ENCODE measurements at places on chromosomes 5 and 9.

GRCh38 chr5:80156156-80156555, 99.7 kb downstream of the SERINC5 start:
- no peak for DNase-seq

GRCh38 chr5:145697251-145697990, 137.7 kb downstream of the PRELID2 start:
- peak; percentile 24 for DNase-seq

DNA sequence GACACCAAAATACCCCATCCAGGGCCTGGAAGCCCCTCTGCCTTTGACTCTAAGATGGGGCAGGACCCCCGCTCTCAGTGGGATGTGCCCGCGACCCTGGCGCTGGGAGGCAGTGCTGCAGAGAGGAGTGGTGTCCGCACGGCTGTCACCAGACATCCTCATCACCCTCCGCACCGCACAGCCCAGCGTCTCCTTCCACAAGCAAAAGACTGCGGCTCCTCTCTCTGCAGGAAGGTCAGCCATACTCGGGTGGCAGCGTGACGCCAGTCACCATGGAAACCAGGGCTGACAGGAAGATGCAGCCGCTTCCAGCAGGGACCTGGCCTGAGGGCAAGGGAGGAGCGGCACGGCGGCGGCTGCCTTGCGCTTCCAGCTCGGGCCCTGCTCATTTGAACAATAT, 17.1 kb upstream of the SLC6A3 start:
- no peak for DNase-seq

GRCh38 chr5:137891849-137892248, 2.6 kb downstream of the PKD2L2 start:
- DNase-seq = peak; percentile 0

- DNase-seq = no peak
These were observed 28.9 kb downstream of the ZNF366 start for GRCh38 chr5:72478276-72478675.

GRCh38 chr5:36722900-36723299, 116.5 kb downstream of the SLC1A3 start:
- DNase-seq = peak; percentile 20

GRCh38 chr5:102627315-102627714, 127.8 kb upstream of the PAM start:
- DNase-seq = no peak

DNA sequence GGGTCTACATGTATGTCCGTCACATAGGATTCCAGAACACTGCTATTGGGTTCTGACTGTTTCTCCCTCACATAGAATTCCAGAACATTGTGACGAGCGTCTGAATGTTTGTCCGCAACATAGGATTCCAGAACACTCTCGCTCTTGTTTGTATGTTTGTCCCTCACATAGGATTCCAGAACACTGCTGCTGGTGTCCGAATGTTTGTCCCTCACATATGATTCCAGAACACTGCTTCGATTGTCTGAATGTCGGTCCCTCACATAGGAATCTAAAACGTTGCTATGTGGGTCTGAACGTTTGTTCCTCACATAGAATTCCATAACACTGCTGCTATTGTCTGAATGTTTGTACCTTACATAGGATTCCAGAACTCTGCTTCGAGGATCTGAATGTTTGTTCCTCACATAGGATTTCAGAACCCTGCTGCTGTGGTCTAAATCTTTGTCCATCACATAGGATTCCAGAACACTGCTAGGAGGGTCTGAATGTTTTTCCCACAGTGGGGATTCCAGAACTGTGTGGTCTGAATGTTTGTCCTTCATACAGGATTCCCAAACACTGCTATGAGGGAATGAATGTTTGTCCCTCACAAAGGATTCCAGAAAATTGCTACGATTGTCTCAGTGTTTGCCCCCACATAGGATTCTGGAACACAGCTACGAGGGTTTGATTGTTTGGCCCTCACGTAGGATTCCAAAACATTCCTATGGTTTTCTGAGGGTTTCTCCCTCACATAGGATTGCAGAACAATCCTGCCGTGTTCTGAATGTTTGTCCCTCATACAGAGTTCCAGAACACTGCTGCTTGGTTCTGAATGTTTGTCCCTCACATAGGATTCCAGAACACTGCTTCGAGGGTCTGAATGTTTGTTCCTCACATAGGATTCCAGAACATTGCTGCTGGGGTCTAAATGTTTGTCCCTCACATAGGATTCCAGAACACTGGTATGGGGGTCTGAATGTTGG, 220.5 kb downstream of the FOXD4L6 start:
- no peak for DNase-seq

DNA sequence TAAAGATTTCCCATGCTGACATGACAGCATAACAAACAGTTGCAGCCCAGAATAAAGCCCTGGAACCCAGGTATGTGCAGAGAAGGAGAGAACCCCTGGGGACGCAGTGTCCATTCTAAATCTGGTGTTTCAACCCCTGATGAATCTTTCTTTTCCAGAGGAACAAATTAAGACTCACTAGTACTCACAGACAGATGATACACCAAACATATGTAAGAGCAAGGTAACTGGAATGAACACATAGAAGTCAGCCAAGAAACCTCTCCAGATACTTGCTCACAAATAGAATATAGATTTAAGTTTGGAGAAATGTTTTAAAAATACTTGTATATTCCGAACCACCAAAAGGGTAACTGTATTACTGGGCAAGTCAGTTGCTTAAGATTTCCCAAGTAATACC, 130.8 kb upstream of the OTULINL start:
- DNase-seq = no peak

- no peak for DNase-seq
These were observed 69.5 kb upstream of the OSMR start for GRCh38 chr5:38776149-38776896.

DNA sequence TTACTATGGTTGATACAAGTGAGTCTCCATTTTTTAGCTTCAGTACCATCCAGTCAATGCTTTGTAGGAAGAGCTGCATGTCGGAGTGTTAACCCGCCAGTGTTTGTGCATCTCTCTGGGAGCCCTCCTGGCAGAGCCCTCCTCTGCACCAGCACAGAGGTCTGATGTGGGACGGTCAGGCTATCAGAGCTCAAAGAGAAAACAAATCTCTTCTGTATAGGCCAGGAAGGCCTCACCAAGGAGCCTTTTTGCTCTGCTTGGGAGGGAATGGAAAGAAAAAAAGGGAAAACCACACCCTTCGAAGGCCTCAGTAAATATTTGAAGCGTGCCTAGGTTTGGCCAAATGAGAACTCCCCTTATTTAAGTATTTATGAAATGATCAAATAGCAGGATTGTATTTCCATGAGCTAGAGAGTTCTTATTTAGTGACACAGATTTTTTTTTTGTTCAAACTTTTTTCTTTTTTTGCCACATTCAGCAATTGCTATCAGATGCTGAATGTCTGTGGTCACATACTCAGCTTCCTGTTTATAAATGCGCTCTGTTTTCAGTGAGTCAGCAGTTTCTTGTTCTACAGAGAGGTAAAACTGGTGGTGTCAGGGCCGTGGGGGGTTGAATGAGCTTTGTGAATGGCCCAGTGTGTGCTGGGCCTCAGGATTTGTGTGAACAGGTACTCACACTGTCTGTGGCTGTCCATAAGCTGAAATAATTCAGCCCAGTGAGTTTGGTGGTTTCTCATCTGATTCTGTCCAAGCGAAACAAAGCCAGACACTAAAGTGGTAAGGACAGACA, 226.6 kb downstream of the SNX18 start:
- DNase-seq = peak; percentile 73

GRCh38 chr5:168590666-168591065, 11.5 kb upstream of the PANK3 start:
- no peak for DNase-seq

DNA sequence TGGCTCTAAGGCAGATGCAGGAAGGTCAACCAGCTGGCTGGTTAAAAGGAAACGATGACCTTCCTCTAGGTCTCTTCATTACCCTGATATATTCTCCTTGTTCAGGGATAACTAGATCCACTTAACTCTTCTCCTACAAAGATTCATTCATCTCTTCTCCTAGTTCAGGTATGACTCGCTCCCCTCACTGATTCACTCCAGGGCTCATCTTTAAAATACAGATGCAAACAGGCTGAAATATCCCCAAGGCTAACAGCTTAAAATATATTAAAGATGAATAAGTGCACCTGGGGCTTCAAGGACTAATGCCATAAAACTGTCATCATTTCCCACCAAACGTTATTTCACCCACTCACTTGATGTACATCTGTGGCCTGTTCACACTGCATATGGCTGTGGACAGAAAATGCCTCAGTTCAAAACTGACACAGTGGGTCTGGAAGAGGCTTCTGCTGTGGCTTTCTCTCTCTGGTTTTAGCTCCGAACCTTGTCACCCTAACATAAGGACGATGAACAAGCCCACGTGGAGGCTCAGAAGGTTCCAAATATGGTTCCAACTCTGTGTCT, 366.9 kb downstream of the DEPDC1B start:
- DNase-seq = no peak

- DNase-seq = no peak
These were observed 127.3 kb downstream of the MACROH2A1 start for GRCh38 chr5:135271533-135272310.

- no peak for DNase-seq
These were observed 36.8 kb downstream of the ELL2 start for GRCh38 chr5:95924720-95925377.

DNA sequence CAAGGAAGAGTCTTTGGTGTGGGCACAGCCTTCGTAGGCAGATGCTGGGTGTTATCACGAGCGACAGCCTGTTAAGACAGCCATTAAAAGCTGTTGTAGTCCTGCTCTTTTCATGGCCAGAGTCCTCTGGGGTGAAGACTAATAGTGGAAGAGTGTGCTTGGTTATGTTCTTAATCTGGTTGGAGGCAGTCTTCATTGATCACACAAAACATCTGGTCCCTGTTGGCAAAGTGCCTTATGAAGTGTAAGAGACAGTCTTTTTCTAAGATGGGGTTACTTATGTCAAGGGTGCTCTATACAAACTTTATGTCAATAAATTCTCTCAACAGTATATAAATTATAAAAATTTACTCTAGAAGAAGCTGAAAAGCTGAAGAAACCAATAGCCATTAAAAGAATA, 280.4 kb downstream of the CAAP1 start:
- no peak for DNase-seq

- no peak for DNase-seq
These were observed 33.0 kb downstream of the GOLGA2 start for GRCh38 chr9:128242828-128243214.

DNA sequence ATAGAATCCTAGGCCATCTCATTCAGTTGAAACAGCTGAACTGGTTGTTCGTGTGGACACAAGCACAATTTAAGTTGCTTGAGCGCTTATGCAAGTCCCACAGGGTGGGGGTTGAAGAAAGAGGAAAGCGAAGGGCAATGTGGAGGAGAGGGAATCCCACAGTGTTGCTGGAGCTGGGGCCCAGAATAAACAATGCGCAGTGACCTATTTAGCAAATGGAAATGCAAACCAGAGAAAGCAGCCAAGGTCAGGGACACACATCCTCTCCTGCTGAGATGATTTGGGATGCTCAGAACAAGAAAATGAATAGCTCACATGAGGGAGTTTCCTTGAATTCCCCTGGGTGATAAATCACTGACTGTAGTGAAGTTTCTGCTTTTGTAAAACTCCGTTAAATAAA, 838.3 kb downstream of the TLE4 start:
- DNase-seq = no peak

GRCh38 chr9:21770871-21771560, 31.4 kb upstream of the MTAP start:
- no peak for DNase-seq

DNA sequence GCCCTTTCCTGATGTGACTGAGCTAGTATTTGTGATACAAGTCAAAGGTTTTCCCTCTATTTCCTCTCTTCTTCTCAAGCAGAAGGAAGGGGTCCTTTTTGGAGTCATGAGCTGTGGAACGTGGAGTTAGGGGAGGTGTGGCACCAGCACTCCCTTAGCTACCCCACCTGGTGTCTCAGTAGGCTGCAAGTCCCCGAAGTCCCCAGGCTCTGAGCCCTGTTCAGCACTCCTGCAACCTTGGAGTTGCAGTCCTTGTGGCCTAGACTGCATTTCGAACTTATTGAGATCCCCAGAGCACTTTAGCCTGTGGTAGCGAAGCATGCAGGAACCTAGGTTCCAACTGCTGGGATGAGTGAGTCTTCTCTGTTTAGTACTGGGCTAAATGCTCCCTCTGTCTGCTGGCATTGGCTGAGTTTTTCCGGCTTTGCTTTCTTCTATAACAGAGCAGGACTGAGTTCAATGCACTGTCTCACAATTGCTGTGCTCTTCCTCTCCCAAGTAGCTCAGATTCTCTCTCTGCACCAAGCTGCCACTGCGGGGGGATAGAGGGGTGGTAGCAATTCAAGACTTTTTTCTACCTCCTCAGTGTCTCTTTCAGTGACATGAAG, 600.7 kb upstream of the CDH9 start:
- no peak for DNase-seq
